ENCODE measurements at places on chromosomes 2 and 18.

DNA sequence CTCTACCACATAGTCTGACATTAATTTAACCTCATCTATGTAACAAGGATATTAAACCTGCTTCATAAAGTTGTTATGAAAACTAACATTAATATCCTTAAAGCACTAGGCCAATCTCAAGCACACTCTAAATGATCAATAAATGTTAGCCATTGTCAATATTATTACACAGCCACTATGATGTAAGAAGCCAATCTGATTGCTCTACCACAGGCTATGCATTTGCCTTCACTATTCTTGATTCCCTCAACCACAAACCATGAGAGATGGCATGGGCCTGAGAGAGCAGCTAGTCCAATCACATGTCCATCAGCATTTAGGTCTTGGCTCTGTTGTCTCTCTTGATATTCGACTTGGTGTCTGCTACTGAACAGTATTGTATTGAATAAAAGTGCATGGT is 4.2 kb downstream of the SLC25A12 start:
- DNase-seq, result no peak

DNA sequence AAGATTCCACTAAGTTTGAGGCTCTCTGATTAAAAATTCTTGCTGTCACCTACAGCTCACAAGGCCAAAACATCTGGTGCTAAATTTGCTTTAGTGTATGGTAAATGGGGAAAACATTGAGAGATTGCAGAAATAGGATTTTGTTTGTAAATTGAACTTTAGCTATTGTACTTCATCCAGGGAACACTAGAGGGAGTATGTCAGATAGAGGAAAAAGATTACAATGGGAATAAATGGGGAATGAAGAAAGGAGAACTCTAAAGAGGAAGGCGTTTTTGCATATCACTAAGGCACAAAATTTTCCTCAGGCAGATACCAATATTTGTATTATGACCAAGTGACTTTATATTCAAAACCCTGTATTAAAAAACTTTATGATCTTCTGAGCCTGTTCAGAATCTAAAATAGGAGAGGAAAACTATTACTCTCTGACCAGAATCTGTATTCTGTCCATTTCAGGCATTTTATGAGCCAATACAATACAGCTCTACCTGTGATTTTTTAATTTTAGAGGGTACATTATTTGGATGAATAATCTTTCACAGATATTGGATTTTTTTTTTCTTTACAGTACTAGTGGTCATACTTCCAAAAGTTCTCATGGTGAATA is 52.3 kb upstream of the ITGB6 start:
- no peak for DNase-seq

DNA sequence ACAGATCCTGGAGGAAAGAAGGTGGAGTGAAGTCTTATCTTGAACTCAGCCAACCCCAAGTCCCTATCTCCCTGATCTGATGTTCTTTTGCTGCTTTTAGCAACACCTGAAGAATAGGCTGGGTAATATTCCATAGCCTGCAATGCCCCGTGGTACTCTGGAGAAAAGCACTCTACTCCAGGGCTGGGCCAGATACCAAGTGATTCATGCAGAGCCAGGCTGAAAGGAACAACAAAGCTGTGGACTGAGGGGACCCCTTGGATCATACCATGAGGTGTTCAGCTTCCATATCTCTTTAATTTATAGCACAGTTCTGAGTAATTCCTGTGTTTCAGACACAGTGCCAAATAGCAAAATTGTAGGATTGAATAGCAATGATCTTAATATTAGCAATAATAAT is 130.6 kb downstream of the NXPH2 start:
- DNase-seq, result no peak

GRCh38 chr2:134491022-134491421 is 227.8 kb downstream of the TMEM163 start:
- no peak for DNase-seq

DNA sequence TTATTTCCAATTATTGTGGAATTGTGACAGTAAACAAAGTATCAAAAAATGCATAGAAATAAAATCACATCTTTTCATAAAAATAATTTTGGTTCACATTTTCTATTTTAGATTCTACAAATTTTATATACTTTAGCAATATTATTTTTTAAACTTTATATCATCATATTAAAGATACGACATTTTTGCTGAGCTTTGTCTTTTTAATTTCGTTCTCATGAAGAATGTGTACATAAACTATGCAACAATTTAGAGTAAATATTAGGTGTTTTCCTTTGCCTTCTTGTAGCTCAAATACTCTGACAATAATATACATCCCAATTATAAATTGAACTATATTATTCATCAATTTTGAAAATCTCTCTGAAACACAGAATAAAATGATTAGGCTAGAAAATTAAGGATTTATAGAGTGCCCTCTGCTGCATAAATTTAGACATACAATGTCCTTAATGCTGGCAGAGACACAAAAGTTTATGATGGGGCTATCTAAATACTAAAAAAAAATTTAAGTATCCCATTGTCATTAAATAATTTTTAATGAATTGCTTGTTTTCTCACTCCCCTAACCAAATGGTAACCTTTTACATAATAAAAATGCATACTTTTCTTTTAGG is 45.7 kb downstream of the CCDC102B start:
- no peak for DNase-seq

All from activated gamma-delta T cell treated with Interleukin-2 at 50 U/mL for 16 hours (primary cell).